Myocyte (in vitro differentiated cells): ENCODE measurements at places on chromosomes 4 and X. TPM values are rescaled to one million over a fixed set of nuclear protein-coding genes. Genes with fewer than 3 reads are reported as not detected.

DNA sequence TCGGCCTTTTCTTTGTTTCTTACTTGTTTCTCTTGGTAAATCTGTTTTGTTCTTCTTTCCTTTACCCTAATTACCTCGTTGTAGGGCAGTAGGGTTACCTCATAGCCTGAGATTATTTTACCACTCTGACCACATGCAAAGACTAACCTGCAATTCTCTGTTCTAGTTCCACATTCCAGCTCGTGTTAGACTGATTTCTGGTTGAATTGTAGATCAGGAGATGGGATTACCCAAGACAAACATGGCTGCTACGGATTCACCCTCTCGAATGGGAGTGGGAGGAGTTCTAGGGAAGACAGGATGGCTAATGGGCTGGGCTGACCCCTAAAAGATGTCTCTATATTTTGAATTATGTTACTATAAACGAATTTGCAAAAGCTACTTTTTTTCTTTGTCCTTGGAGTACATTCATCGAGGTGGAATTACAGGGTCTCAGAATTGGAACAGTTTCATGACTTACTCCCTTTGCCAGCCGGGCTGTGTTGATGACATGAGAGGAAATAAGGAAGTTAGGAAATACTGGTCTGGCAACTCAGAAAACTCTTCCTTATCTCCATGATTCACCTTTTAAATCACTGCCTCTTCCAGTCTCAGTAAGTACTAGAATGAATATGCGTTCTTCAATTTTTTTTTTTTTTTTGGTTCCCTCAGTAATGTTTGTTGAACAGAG is 36.7 kb upstream of the FBXW7 start:
- DNase-seq: no peak

- DNase-seq: no peak
These were observed 10.1 kb downstream of the GDPD2 start for GRCh38 chrX:70432936-70433847.

FREM3 gene
- total RNA-seq: not detected in 2 replicates

DNA sequence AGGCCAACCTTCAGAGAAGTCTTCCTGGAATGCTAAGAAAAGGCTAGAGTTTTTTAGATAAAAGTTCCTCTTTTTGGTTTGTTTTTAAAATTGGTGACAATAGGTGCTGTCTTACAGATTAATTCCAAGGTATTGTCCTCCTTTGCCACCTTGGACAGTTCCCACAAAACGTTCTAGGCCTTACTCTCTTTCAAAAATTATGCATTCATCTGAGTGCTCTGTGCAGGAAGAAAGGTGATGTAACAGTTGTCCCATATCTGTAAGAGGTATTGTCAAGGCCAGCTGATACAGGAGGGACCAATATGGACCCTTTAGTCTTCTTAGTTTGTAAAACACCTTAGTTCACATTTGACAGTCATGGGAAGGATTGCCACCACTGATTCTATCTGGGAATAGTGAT is 15.9 kb upstream of the CXCL5 start:
- DNase-seq: no peak
